ENCODE measurements at places on chromosomes 11 and 22.

- no peak for DNase-seq
These were observed 679.9 kb upstream of the CCDC179 start for GRCh38 chr11:23540101-23540561.

DNA sequence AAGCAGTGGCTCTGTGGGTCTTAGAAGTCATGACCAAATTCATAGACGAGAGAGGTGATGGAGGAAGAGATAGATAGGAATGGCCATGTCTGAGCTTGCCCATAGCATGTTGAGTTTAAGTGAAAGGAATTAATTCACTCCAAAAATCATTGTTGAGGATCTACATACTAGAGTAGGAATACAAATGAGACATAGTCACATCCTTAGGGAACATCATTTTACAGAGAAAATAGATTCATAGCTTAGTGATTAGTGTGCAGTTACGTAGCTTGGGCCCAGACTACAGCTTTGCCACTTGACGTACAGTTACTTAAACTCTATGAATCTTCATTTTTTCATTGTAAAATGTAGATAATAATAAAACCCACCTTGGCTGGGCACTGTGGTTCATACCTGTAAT, 21.4 kb upstream of the BMAL1 start:
- no peak for DNase-seq

GRCh38 chr11:61549662-61550568, 31.0 kb downstream of the SYT7 start:
- no peak for DNase-seq

DNA sequence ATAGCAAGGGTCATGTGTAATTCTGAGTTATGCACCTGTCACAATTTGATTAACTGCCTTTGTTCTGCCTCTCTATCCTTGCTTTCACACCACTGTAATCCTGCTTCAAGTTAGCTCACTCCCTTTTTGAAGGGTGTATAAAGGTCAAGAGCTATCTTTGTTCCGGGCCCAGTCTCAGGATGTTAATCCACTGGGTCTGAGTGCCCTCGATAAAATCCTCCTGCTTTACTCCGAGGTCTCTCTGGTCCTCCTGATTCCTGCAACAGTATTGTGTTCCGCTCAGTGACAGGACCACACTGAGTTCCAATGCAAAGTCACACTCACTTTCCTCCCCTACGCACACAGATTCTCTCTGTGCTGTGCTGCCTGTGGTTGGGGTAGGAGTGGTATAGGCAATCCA, 186.5 kb downstream of the DYNC2H1 start:
- no peak for DNase-seq

DNA sequence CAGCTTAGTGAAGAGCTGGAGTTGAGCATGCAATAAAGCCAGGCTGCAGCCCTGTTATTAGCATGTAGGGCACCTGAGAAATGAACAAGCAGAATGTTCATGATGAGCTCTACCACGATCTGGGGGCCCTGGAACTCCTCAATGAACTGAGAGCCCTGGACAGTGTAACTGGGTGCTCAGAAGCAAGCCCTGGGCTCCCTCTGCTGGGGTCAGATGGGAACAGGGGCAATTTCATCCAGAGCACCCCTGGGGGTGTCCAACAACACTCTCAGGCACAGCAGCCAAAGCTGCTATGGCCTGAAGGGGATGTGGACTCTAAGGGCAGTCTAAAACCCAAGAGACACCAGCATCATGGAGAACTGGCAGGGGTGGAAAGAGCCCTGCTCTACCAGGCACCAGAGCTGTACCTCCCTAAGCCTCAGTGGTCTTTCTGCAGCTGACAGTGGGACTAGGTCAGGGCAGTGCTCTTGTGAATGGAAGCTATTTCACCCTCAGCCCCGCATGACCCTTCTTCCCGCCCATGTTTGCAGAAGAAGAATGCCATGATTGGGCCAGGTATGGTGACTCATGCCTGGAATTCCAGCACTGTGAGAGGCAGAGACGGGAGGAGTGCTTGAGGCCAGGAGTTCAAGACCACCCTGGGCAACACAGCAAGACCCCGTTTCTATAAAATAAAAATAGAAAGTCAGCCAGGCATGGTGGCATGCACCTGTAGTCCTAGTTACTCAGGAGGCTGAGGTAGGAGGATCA, 28.9 kb downstream of the THOC5 start:
- DNase-seq: no peak

- no peak for DNase-seq
These were observed at the start of gene MOB2 for GRCh38 chr11:1486054-1486825. MOB2 (minus strand) TSS chr11:1486779; CDS start chr11:1486556, 223 bp downstream.

- DNase-seq: no peak
These were observed 475.1 kb downstream of the BRD1 start for GRCh38 chr22:49352361-49353169.

GRCh38 chr11:70642266-70642665, 243.9 kb downstream of the CTTN start:
- no peak for DNase-seq
